Trophoblast cell (in vitro differentiated cells and primary cell): ENCODE measurements at places on chromosomes 2 and 18.
A peak's percentile ranks its signal among the peaks of the same experiment; 100 is the strongest.

DNA sequence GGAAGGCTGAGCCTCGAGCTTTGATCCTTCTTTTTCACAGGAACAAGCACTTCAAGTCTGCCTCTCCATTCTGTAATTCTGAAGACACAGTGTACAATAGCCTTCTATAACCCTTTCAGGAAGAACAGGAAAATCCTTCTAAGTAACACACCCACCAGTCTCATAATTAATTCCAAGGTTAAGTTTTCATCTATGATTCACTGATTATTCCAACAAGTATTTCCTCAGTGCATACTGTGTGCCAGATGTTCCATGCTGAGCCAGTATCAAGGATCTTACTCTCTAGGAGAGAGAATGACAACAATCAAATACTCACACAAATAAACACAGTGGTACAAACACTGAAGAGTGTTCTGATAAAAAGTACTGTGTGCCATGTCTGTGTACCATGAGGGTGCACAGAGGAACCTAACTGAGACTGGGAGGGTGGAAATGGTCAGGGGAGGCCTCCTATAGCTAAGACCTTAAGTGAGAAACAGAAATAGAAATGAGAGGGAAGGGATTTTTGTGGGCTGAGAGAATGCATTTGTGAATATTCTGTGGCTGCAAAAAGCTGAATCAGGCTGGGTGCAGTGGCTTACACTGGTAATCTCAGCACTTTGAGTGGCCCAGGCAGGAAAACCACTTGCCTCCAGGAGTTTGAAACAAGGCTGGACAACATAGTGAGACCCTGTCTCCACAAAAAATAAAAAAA is 7.3 kb upstream of the MTLN start:
- no peaks in the 10 kb centered on the region for H3K36me3 ChIP-seq
- H3K27ac ChIP-seq, result no peak overlapping the region
- no peak overlapping the region for H3K4me3 ChIP-seq
- DNase-seq, result no peak
- H3K27me3 ChIP-seq, result no peaks in the 10 kb centered on the region
- no peaks in the 10 kb centered on the region for H3K4me1 ChIP-seq

- no peaks in the 10 kb centered on the region for H3K4me1 ChIP-seq
- H3K4me3 ChIP-seq, result no peak overlapping the region
- no peaks in the 10 kb centered on the region for H3K27me3 ChIP-seq
- H3K27ac ChIP-seq, result no peak overlapping the region
Measured at GRCh38 chr2:241894681-241895426, 25.3 kb downstream of the RTP5 start.

- H3K4me3 ChIP-seq, result no peak overlapping the region
- H3K27ac ChIP-seq, result no peak overlapping the region
- no peaks in the 10 kb centered on the region for H3K27me3 ChIP-seq
- H3K4me1 ChIP-seq, result no peaks in the 10 kb centered on the region
- no peak for DNase-seq
- no peaks in the 10 kb centered on the region for H3K36me3 ChIP-seq
Measured at GRCh38 chr2:238855299-238855698, 7.4 kb downstream of the TWIST2 start.

DNA sequence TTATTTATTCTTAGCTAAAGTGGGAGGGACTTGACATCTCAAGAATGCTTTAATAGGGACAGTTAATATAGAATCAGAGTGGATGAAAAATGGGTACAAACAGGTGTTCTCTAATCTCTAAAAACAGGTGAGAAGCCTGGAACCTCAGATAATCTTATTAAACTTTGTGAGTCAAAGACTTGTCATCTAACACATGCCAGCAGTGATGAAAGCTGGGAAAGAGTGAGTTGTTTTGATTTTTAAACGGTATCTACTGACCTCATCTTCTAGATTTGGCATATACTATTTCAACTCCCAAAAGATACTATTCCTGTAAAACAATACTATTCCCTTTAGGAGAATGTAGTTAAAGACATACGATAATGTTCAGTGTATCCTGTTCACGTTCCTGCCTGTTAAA is 103.4 kb downstream of the CCDC141 start:
- peak; percentile 1 for DNase-seq
- no peaks in the 10 kb centered on the region for H3K4me1 ChIP-seq
- no peak overlapping the region for H3K27ac ChIP-seq
- no peak overlapping the region for H3K4me3 ChIP-seq
- no peaks in the 10 kb centered on the region for H3K27me3 ChIP-seq
- H3K36me3 ChIP-seq, result no peaks in the 10 kb centered on the region

GRCh38 chr2:239804161-239805042 is 220.7 kb downstream of the NDUFA10 start:
- H3K27ac ChIP-seq, result no peak overlapping the region
- no peaks in the 10 kb centered on the region for H3K4me1 ChIP-seq
- no peak overlapping the region for H3K4me3 ChIP-seq
- DNase-seq, result no peak

DNA sequence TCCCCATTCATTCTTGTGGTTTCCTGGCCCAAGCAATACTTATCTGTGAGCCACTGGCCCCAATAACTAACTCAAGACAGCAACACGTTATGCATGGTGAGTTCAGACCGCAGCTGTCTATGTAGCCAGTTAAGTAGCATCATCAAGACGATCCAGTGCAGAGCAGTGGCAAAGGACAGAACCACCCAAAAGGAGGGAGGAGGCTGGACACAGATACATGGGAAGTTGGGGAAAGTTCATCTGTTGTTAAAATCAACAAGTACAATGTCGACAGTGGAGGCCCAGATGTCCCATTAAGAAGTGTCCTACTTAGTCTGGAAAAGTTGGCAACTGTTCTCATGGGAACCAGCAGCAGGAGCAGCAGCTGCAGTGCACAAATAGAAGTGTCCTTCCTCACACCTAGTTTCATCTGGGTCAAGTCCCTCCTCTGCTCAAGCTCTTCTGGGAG is 106.9 kb upstream of the THOC1 start:
- no peaks in the 10 kb centered on the region for H3K27me3 ChIP-seq
- no peak overlapping the region for H3K4me3 ChIP-seq
- no peak overlapping the region for H3K27ac ChIP-seq
- no peaks in the 10 kb centered on the region for H3K36me3 ChIP-seq

DNA sequence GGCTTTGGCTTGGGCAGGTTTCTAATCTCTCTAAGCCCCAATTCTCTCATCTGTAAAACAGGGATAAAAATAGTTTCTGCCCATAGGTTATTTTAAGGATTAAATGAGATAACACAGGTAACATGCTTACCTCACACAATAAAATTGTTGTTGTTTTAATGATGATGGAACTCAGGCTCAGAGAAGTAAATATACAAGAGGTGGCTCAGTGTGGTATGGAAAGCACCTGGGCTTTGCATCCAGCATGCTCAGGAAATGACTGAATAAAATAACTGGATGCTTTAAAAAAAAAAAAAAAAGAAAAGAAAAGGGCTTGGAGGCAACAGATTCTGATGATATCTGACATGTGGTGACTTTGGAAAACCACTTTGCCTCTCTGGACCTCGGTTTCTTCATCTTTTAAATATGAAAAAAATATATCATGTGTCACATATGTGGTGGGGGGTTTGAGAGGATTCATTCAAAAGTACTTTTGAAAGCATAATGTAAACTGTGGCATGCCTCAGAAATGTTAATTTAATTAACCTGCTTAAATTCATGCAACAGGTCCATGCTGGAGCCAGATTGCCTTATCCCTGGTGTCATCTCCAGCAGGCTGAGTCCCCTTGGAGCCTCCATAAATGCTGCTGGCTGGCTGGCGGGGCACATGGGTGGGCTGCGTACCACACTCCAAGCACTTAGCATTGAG is 112.8 kb upstream of the CDC42EP3 start:
- H3K4me3 ChIP-seq, result no peak overlapping the region
- H3K27me3 ChIP-seq, result no peaks in the 10 kb centered on the region
- H3K36me3 ChIP-seq, result no peaks in the 10 kb centered on the region
- H3K27ac ChIP-seq, result no peak overlapping the region

DNA sequence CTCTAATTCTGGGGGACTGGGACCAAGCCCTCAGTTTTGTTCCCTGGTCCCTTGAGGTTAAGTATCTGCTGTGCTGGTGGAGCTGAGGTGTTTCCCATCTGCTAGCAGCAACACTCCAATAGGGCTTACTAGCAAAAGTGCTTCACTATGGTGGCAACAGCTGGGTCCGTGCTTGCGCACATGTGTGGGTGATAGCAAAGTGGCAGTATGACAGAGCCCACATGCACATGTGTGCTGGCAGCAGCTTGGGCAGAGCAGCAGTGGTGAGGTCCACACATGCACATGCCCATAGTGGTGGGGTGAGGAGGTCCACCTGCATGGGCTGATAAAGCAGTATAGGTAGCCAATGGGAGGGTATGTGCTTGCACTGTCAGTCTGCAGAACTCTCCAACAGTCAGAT is 1723.7 kb downstream of the SUCLG1 start:
- H3K4me1 ChIP-seq, result no peaks in the 10 kb centered on the region
- no peak overlapping the region for H3K27ac ChIP-seq
- H3K4me3 ChIP-seq, result no peak overlapping the region

- no peaks in the 10 kb centered on the region for H3K27me3 ChIP-seq
- DNase-seq, result no peak
- no peaks in the 10 kb centered on the region for H3K4me1 ChIP-seq
- H3K36me3 ChIP-seq, result no peaks in the 10 kb centered on the region
- H3K27ac ChIP-seq, result no peak overlapping the region
Measured at GRCh38 chr18:63705401-63705800, 2.6 kb downstream of the SERPINB11 start.
